ENCODE measurements at places on chromosomes 3 and 15.

DNA sequence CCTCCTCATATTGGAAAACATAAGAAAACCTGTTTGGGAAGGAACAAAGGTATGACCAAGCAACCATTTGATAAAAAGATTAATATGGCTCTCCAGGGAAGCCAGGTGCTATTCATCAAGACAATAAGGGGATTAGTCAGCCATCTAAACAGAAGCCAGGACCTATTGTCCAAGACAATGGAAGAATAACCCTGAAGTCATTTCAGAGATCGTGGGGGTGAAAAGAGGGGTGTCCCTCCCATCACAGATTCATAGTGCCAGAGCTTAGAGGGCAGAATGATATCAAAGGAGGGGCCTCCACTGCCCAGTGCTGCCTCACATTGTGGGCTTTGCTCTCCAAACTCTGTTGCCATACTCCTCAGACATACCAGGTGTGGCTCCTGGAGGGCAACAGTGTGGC, 73.5 kb downstream of the DAPK2 start:
- no peak for DNase-seq

DNA sequence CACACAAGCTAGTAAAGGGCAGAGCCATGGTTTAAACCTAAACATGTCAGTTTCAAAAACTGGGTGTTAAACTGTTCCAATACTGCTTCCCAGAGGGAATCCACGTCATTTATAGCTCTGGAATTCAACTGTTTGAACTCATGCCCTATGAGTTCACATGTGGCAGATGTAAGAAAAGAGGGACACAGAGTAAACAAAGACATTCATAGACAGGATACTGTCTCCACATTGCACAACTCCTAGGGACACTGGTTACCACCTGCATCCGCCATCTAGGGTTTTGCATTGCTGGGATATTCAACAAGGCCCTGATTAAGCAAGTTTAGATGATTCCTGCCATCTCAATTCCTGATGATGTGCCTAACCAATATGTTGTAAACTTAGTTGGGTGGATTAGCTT, 134.1 kb upstream of the COL8A1 start:
- DNase-seq: peak; percentile 15

DNA sequence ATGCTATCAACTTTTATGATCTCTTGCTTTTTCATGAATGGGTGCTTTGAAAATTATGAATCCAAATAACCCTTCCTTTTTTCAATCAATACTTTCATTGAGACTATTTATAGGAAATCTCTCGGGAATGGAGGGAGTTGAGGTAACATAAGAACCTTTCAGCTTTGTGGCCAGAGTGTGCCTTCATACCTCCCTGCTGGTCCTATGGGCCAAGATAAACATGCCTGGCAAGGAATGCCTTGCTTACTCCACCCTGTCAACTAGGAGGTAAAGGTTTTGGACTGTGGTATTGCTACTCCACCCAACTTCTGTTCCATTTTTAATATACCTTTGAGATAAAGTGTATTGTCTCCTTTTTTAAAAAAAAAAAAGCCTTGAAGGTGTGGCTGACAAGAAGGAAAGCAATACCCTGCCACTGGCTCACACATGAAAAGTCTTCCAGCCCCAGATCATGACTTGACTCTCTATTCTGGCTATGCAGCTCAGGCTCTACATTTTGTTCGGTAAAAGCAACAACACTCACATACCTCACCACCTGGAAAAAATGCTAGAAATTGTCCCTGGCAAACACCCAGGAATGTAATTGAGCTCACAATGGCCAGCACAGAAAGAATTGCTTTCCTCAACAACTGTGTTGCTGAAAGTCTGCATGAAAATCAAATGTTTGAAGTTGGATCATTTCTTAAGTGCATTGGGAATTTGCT, 35.8 kb downstream of the COL8A1 start:
- peak; percentile 76 for DNase-seq

DNA sequence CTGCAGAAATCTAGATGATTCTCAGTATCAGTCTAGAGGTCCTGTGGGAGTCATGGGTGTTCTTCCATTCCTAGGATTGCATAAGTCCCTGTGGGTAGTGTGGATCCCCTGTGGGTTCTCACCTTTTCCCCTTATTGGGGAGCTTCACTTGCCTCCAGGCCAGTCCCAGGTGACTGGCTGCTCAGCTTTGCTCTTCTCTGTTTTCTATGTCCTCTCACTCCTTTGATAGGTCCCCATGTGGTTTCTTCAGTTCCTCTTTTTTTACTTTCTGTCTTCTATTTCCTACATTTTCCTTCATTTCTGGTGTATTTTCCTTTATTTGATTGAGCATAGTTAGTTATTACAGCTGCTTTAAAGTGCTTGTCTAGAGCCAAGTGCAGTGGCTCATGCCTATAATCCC, 10.9 kb downstream of the TEX55 start:
- DNase-seq: no peak

- no peak for DNase-seq
Observed at GRCh38 chr15:75622505-75622904, 3.0 kb downstream of the SNUPN start.

GRCh38 chr3:73637042-73637441, 12.3 kb upstream of the PDZRN3 start:
- DNase-seq: peak; percentile 42

All from fibroblast of the aortic adventitia (primary cell).